ENCODE measurements at places on chromosomes 12 and 14.

- peak; percentile 13 for DNase-seq
Observed at GRCh38 chr14:99754141-99755067, 38.8 kb upstream of the EML1 start.

DNA sequence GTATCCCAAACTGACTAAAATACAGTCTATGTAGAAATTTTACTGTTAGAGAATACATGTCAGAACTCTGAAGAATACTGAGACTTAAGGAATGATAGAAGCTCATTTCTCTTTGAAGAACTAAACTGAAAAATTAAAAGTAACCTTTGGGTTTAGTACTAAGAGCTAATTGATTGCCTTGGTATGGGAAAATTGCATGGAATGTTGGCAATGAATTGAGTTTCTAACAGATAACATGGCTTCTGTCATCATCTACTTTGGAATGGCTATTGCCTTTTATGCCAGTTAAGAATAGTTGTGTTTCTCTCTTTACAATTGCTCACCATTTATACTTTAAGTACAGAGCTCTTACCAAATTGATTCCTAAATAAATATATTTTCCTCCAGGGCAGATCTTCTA is 308.8 kb upstream of the SYT1 start:
- DNase-seq: no peak

DNA sequence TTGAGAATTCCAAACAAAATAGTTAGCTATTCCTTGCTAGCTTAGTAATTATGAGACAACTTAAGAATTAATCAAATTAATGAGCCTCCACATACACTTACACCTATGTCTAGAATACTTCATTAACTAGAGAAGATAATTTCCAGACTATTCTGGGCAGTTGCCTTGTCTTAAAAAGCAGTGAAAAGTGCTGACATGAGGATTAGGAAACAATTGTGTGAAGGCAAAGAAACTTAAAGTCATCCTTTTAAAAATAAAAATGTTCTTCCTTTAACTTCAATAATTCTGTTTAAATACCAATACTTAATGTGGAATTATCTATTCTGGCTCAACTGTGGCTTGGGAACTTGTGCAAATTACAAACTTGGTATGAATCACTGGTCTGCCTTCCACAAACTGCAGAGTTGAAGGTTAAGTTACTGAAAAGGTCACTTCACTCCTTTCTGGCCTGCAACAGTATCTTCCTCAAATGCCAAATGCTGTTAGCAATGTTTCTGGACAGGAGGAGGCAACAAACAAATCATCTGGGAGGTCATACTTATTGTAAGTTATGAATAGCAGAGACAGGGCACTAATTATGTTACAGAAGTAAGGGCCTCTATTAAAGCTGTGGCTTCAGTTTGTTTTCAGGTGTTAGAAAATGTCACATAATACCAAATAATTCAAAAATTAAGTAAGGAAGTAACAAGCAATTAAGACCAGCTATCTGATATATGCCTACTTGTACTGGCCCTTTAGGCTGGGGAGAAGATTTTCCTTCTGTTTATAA is 19.2 kb downstream of the PPTC7 start:
- no peak for DNase-seq

- DNase-seq: no peak
Observed at GRCh38 chr12:53852061-53852460, 86.6 kb upstream of the HOXC13 start.

DNA sequence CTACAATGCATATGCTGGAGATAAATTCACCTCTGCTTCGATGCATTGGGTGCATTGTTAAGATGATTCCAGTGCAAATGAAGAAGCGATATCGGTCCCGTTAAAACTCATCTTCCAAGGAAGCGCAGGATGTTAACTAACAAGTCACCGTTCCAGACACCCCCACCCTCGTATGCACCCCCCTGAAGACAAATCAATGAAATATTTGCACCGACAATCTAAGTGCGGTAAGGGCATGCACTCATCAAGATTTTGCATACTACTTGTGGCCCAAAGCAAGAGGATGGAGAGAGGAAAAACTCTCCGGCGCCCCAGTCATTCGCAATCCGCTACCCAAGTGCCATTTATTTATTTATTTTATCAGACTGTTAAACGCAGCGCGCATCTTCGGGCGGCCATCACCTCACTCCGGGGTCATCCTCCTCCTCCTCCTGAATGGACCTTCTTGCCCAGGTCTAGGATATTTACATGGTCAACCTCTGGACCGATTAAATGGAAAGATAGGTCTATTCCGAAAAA is 1.2 kb downstream of the NOVA1 start:
- no peak for DNase-seq

All from stimulated activated CD8-positive, alpha-beta memory T cell treated with anti-CD3 and anti-CD28 coated beads, Interleukin-15, amount 100 ng/mL, for 48 hours (primary cell).